ENCODE measurements at places on chromosomes 6 and 20.

GRCh38 chr6:41097467-41098090 lies 24.8 kb downstream of the NFYA start:
- DNase-seq, result peak; percentile 13

DNA sequence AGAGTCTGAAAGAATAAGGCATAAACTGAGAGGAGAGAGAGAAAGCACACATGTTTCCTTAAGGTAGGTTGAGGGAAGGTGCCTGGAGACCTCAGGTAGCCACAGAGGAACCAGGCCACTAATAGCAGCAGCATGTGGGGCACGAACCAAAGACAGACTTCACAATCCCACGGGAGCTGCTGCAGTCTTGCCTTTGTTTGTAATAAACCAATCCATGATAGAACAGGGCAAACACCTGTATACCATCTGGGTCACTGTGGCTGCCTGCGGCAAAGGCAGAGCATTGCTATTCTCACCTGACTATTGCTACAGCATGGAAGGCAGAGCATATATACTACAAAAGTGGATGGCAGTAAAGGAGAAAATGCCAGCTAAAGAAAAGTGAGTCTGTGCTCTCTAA lies 36.3 kb downstream of the HEBP2 start:
- no peak for DNase-seq

- DNase-seq, result no peak
Measured at GRCh38 chr6:90118069-90118468, 178.6 kb downstream of the BACH2 start.

- DNase-seq, result peak; percentile 90
Measured at GRCh38 chr6:42782689-42783176, 881 bp downstream of the BICRAL start.

- DNase-seq, result peak; percentile 77
Measured at GRCh38 chr20:58852543-58853271, at the start of gene GNAS. Gene GNAS, plus strand, starts transcription at chr20:58852716.

DNA sequence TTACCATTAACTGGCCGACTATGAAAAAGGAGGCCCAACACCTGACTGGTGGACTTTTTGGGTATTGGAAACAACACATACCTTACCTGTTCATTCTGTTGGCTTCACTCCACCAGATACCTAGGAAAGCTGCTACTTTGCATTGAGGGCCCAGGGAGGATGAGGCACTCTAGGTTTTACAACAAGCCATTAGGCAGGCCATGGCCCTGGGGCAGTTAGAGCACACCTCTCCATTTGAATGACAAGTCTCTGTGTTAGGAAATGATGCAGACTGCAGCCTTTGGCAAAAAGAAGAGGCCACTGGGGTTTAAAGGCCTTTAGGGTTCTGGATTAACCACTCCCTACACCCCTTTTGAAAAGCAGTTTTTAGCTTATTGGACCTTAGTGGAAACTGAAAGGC lies 144.3 kb downstream of the OR2B2 start:
- DNase-seq, result no peak

GRCh38 chr6:129342243-129342642 lies 367.7 kb downstream of the ARHGAP18 start:
- peak; percentile 37 for DNase-seq

DNA sequence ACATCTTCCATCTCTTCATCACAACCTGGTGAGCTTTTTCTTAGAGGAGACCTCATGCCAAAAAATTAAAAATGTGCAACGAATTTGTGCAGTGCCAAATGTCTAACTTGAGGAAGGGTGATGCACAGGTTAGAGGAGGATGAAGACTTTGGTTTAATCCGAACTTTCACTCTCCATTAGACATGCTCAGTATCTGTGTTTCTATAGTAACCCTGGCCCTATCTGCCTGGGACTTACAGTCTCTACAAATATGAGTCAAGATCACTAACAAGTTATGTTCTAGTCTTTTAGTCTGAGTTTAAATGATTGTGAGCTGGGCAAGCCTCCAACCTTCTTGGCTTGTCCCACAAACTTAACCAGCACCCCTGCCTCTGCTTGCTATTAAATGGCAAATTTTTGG lies 377.0 kb downstream of the BMP2 start:
- no peak for DNase-seq

DNA sequence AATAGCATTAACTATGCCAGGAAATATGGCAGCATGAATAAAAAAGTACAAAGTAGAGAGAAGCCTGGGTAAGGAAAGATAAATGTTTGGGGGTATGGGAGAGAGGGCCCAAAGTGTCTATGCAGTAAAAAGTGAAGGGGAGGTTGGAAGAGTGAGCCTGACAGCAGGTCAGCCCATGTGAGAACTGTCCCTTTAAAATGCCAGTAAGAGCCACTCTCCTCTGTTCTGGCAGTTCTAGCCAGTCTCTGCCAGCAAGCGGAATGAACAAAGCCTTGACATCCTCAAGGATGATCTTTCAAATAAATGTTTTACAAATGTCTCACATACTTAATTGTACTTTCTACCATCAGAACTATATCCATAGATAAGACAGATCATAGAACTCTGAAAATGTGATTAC lies 164.5 kb downstream of the DST start:
- no peak for DNase-seq

- no peak for DNase-seq
Measured at GRCh38 chr6:165059032-165059431, 250.4 kb downstream of the C6orf118 start.

- no peak for DNase-seq
Measured at GRCh38 chr6:75543311-75543710, 49.7 kb upstream of the FILIP1 start.

GRCh38 chr6:134175532-134176263 lies 123.3 kb upstream of the SLC2A12 start:
- DNase-seq, result peak; percentile 71

GRCh38 chr6:75144386-75144785 lies 61.5 kb downstream of the COL12A1 start:
- DNase-seq, result no peak

DNA sequence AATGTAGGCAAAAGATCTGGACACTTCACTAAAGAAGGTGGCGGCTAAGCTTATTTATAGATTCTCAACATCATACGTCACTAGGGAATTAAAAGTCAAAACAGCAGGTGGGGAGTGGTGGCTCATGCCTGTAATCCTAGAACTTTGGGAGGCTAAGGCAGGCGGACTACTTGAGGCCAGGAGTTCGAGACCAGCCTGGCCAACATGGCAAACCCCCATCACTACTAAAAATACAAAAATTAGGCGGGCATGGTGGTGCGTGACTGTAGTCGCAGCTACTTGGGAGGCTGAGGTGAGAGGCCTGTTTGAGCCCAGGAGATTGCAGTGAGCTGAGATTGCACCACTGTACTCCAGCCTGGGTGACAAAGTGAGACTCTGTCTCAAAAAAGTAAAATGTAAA lies 74.6 kb downstream of the GPX5 start:
- no peak for DNase-seq

DNA sequence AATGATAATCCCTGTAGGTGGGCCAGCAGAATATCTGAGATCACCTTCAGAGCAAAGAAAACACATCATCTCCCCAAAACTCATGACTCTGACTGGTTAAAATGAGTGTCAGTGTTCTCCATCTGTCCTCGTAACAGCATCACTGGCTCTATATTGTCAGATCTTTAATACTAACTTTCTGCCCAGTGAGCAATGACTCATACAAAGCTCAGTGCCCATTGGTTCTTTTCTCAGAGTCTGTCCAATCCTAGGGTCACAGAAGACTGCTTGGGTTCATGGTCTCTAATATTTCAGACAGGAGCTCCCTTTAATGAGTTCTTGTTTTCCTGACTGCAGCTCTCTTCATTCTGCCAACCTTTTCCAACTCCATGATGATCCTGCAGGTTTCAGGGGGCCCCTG lies 36.4 kb downstream of the HLA-DPB1 start:
- DNase-seq, result peak; percentile 85

GRCh38 chr6:122722746-122723145 lies 56.8 kb upstream of the FABP7 start:
- DNase-seq, result no peak

DNA sequence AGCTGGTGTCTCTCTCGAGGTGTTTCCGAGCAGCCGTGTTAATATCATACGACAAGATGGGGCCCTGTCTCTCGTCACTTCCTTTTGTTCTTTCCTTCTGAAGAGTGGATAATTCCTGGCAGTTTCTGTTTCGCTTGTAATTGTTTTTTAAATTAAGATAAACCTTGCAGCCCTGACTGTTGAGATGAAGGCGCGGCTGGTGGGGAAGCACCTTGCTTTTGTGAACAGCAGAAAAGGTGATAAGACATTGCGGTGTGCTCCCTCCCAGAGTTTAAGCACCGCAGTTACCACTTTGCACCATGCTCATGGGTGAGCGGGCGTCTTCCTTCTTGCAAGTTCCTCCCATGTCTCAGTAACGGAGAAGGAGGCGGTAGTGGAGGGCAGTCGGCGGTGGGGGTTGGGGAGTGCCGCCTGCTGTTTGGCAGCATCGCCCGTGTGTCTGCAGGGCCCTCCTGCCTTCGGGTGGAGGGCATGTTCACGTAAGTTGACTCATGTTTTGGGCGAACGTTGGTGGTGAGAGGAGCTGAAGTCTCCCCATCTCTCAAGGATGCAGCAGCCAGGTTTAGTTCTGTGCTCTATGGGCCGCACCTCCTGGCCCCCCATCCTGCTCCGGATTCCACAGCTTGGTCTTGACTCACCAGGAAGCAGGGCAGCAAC lies 345.9 kb downstream of the TAF4 start:
- DNase-seq, result no peak

DNA sequence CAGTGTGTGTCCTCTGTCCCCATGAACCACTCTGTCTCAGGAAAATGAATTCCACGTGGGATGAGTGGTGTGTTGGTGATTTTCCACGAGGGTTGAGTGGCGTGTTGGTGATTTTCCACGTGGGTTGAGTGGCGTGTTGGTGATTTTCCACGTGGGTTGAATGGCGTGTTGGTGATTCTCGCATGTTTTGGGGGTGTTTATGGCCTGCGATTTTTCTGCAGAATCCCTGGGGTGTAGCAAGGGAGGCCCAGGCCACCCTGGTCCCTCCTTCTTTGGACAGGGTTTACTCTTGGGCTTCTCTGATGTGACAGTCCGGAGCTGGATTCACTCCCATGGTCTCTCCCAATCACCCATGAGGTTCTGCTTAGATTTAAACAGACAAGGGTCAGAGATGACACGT lies 90.6 kb upstream of the FRMD1 start:
- DNase-seq, result no peak

GRCh38 chr6:139698526-139699176 lies 324.2 kb upstream of the CITED2 start:
- no peak for DNase-seq

GRCh38 chr6:127517693-127518092 lies 1.4 kb downstream of the MTCL3 start:
- DNase-seq, result no peak

GRCh38 chr6:72553531-72554511 lies 68.0 kb upstream of the KCNQ5 start:
- peak; percentile 66 for DNase-seq

- DNase-seq, result no peak
Measured at GRCh38 chr20:44571362-44571988, 10.9 kb upstream of the PKIG start.

GRCh38 chr6:106101466-106101865 lies 15.3 kb downstream of the PRDM1 start:
- no peak for DNase-seq

DNA sequence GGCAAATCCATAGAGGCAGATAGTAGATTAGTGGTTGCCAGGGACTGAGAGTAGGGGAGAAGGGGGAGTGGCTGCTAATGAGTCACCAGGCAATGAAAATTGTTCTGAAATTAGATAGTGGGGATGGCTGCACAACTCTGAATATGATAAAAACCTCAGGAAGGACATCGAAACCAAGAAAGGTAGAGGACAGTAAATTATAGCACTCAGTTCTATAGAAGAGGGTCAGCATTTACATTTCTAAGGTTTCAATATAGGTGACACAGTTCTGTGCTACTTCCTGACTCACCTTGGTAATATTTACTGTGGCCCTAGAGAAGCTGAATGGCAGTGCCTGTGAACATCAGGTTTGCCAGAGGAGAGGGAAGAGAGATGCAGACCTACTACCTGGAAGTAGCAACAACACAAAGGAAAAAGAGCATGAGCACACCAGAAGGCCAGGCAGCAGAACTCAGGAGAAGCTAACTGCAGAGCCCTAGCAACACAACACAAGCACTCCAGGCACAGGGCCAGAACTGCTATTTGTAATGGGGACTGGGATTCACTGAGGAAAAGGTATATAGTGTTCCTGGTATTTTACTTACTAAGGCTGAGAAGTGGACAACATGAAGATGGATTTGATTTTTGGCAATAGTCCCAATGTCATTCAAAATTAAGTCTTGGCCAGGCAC lies 75.9 kb downstream of the PLCG1 start:
- peak; percentile 36 for DNase-seq

DNA sequence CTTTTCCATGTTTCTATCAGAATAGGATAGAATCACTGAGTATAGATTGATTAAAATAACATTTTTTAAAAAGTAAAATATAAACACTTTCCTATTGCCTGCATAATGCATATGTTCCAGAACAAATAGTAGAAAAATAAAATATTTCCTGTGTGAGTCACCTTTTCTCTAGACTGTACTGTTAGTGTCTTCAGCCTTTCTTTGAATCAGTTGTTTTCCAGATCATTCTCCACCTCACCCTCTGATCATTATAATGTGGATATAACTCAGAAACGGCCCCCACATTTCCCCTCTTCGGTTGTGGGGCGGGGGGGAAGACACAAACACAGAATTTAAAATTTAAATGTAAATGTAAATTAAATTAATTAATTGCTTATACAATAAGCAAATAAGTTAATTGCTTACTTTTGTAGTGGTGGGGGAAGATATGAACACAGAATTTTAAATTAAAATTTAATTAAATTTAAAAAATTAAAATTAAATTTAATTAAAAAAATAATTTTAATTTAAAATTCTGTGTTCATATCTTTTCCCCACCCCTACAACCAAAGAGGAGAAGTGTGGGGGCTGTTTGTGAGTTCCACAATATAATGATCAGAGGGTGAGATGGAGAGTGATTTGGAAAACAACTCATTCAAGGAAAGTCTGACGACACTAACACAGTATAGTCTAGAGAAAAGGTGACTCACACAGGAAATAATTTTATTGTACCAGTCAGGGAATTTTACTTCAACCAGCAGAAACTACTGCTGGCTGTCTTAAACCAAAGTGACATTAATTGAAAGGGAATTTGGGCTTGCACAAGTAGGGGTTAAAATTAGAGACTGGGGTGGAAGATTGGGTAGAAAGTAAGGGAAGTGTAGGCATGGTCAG lies 37.1 kb upstream of the PROKR2 start:
- peak; percentile 30 for DNase-seq

GRCh38 chr6:169075211-169075914 lies 178.3 kb downstream of the THBS2 start:
- DNase-seq, result peak; percentile 73

GRCh38 chr6:126738146-126738545 lies 380.3 kb upstream of the RSPO3 start:
- DNase-seq, result no peak

- no peak for DNase-seq
Measured at GRCh38 chr6:125512621-125513020, 210.9 kb upstream of the HDDC2 start.

GRCh38 chr6:33424855-33425667 lies 5.2 kb downstream of the SYNGAP1 start:
- DNase-seq, result no peak

DNA sequence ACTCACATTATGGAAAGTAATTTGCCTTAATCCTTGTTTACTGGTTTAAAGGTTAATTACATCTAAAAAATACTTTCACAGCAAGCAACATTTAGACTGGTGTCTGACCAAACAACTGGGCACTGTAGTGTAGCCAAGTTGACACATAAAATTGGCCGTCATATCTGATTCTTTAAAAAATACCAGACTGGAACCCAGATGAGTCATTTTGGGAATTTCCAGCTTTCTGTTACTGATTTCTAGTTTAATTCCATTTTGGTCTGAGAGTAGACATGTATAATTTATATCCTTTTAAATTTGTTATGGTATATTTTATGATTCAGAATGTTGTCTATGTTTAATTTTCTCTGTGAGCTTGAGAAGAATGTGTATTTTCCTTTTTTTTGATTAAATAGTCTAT lies 44.1 kb downstream of the SCP2D1 start:
- peak; percentile 18 for DNase-seq
